ENCODE measurements at places on chromosomes 6 and 20.
A peak's percentile ranks its signal among the peaks of the same experiment; 100 is the strongest.

DNA sequence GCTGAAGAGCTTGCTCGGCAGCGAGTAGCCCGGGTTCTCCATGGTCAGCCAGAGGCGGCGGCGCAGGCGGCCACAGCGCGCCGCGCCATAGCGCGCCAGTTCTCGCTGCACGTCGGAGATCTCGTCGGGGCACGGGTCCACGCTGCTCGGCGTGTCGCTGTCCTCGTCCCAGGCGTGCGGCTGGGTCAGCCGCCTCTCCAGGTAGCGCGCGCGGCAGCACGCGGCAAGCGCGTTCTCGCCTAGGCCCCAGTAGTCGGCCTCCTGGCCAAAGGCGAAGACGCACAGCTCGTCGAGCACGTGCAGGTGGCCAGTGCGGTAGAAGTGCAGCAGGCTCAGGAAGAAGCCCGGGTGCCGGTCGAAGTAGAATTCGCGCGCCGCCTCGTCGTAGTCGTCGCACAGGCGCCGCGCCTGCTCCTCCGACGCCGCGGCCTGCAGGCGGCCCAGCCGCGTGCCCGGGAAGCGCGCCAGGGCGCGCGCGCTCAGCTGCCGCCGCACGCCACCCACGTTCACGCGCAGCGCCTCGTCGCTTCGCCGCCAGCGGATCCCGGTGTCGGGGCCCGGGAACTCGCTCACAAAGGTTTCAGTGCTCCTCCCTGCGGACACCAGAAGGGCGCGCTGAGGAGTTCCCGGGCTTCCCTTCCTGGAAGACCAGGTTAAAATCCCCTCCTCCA is 2.7 kb downstream of the KCNS1 start:
- no peaks in the 10 kb centered on the region for H3K36me3 ChIP-seq
- DNase-seq: peak; percentile 33
- H3K27ac ChIP-seq: no peak overlapping the region
- H3K4me1 ChIP-seq: peaks cover 8% of the 10 kb centered on the region
- no peak overlapping the region for H3K4me3 ChIP-seq

- no peak overlapping the region for H3K4me3 ChIP-seq
- peaks cover 17% of the 10 kb centered on the region for H3K27me3 ChIP-seq
- no peaks in the 10 kb centered on the region for H3K36me3 ChIP-seq
- no peak for DNase-seq
- no peak overlapping the region for H3K27ac ChIP-seq
Observed at GRCh38 chr6:165858586-165858985, 195.5 kb upstream of the PDE10A start.

GRCh38 chr6:166572370-166573261 is 13.9 kb downstream of the RAMACL start:
- H3K4me3 ChIP-seq: no peak overlapping the region
- peaks cover 5% of the 10 kb centered on the region for H3K4me1 ChIP-seq
- peak; percentile 62 for DNase-seq
- no peaks in the 10 kb centered on the region for H3K27me3 ChIP-seq
- H3K27ac ChIP-seq: peak overlapping the region; percentile 76

GRCh38 chr20:50278377-50278683 is 87.7 kb downstream of the CEBPB start:
- no peak for DNase-seq
- peaks cover 100% of the 10 kb centered on the region for H3K4me1 ChIP-seq
- no peaks in the 10 kb centered on the region for H3K27me3 ChIP-seq
- H3K27ac ChIP-seq: peak overlapping the region; percentile 96
- H3K4me3 ChIP-seq: peak overlapping the region; percentile 35

GRCh38 chr6:17484201-17484849 is 90.9 kb downstream of the CAP2 start:
- no peak for DNase-seq
- no peaks in the 10 kb centered on the region for H3K27me3 ChIP-seq
- H3K4me1 ChIP-seq: no peaks in the 10 kb centered on the region
- H3K36me3 ChIP-seq: no peaks in the 10 kb centered on the region
- no peak overlapping the region for H3K4me3 ChIP-seq

DNA sequence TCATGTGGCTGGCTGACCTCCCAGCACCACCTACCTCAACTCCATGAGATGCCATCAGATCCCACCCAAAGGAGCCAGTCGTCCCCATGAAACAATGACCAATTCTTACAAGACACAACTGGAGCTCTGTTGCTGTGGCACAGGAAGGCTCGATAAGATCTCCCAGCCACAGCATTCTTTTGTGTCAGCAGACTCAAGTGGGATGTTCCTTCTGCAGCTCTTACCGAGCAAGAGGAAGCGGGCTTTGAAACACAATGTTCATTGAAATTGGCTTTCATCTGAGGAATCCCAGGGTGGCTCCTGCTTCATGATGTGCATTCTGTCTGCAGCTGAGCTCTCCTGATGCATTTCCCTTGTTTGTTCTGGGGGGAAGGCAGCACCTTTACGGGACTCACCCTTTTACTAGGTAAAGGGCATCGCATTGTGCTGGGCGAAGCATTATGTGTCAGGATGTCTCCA is 222.0 kb upstream of the SGK1 start:
- peaks cover 7% of the 10 kb centered on the region for H3K4me1 ChIP-seq
- no peak for DNase-seq
- H3K27ac ChIP-seq: no peak overlapping the region
- no peak overlapping the region for H3K4me3 ChIP-seq

- no peaks in the 10 kb centered on the region for H3K36me3 ChIP-seq
- DNase-seq: peak; percentile 26
- no peaks in the 10 kb centered on the region for H3K4me1 ChIP-seq
- H3K4me3 ChIP-seq: no peak overlapping the region
- peaks cover 48% of the 10 kb centered on the region for H3K27me3 ChIP-seq
Observed at GRCh38 chr20:38290829-38291814, 12.8 kb upstream of the BPI start.

DNA sequence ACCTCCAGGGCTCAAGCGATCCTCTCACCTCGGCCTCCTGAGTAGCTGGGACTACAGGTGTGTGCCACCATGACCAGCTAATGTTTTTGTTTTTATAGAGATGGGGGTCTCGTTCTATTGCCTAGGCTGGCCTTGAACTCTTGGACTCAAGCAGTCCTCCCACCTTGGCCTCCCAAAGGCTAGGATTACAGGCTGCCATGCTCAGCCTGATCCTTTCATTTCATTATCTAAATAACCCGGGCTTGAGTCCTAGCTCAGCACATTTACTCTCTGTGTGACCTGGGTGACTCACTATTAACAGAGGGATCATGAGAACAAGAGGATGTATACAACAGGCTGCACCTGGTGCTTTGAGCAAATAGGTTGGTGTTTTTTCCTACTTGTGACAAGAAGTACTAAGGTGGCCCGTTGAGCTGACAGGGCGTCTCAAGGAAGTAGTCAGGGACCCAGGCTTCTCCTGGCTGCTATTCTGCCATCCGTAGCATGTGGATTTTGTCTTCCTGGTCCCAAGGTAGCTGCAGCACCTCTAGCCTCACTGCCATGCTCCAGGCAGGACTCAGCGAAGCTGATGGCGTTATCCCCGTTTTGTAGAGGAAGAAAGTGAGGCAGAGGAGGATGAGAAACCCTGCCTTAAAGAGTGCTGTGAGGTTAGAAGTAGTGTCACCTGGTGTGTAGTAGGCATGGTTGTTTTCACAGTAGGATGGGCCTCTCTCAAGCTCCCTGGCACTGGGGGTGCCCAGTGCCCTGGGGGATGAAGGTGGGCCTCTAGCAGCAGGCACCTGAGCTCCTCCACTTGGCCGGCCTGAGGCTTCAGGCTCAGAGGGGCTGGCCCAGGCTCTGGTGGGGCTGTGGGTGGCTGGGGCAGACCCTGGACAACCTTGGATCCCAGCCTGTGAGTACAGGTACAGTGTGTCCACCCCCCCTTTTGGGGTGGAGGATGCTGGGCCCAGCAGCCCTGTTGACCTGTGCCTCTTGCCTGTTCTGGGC is 62.4 kb downstream of the ADNP start:
- DNase-seq: no peak
- no peak overlapping the region for H3K27ac ChIP-seq
- no peak overlapping the region for H3K4me3 ChIP-seq

GRCh38 chr6:33609528-33609927 is 11.6 kb upstream of the ITPR3 start:
- no peaks in the 10 kb centered on the region for H3K4me1 ChIP-seq
- no peaks in the 10 kb centered on the region for H3K27me3 ChIP-seq
- peak overlapping the region; percentile 47 for H3K27ac ChIP-seq
- no peaks in the 10 kb centered on the region for H3K36me3 ChIP-seq
- H3K4me3 ChIP-seq: no peak overlapping the region
- no peak for DNase-seq

DNA sequence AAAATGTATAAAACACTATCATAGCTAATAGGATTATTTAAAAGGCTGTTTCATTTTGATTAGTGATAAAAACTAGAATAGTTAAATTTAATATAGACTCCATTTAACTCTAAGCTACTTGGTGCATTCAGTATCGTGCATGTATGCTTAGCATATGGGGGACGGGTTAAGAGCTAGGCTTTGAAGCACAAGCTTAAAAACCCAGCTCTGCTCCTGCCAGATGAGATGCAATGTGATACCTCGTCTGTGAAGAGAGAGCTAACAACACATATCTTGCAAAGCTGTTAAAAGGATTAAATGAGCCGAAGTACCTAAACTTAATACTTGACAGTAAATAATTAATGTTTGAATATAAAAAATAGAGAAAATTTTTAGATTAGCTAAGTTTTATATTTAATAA is 42.2 kb downstream of the DTNBP1 start:
- H3K4me3 ChIP-seq: no peak overlapping the region
- peaks cover 36% of the 10 kb centered on the region for H3K4me1 ChIP-seq
- DNase-seq: no peak
- no peaks in the 10 kb centered on the region for H3K36me3 ChIP-seq

- H3K27me3 ChIP-seq: no peaks in the 10 kb centered on the region
- H3K4me3 ChIP-seq: no peak overlapping the region
- DNase-seq: no peak
- no peak overlapping the region for H3K27ac ChIP-seq
- no peaks in the 10 kb centered on the region for H3K36me3 ChIP-seq
Observed at GRCh38 chr6:113690281-113691259, 166.6 kb upstream of the MARCKS start.

DNA sequence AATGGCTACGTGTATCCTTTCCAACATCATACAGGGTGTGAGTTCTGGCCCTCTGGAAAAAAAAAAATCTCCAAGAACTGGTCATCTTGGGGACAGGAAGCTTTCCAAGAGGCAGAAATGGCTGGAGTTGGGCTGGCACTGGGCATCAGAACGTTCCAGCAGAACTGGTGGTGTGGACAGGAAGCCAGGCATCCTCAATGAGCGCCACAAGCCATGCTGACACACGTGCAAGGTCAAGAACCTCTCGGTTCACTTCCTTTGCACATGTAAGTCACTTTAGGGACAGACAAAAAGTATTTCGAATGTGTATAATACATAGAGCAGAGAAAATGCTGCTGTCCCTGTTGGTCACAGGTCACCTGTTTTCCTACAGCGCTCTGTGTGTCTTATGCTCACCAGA is 27.4 kb upstream of the RIN2 start:
- no peaks in the 10 kb centered on the region for H3K36me3 ChIP-seq
- H3K27ac ChIP-seq: no peak overlapping the region
- H3K4me1 ChIP-seq: no peaks in the 10 kb centered on the region
- DNase-seq: no peak
- H3K27me3 ChIP-seq: no peaks in the 10 kb centered on the region

- H3K27ac ChIP-seq: peak overlapping the region; percentile 43
- peaks cover 54% of the 10 kb centered on the region for H3K4me1 ChIP-seq
- H3K36me3 ChIP-seq: peaks cover 19% of the 10 kb centered on the region
- H3K27me3 ChIP-seq: no peaks in the 10 kb centered on the region
- no peak overlapping the region for H3K4me3 ChIP-seq
Observed at GRCh38 chr6:75268121-75268987, 16.2 kb downstream of the TMEM30A start.

DNA sequence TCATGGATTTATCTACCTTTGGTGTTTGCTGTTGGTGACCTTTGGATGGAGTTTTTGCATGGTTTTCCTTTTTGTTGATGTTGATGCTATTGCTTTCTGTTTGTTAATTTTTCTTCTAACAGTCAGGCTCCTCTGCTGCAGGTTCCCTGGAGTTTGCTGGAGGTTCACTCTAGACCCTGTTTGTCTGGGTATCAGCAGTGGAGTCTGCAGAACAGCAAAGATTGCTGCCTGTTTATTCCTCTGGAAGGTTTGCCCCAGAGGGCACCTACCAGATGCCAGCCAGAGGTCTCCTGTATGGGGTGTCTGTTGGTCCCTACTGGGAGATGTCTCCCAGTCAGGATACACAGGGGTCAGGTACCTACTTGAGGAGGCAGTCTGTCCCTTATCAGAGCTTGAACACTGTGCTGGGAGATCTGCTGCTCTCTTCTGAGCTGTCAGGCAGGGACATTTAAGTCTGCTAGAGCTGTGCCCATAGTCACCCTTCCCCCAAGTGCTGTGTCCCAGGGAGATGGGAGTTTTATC is 9.2 kb upstream of the ZNF337 start:
- H3K4me3 ChIP-seq: no peak overlapping the region
- no peak for DNase-seq
- H3K36me3 ChIP-seq: no peaks in the 10 kb centered on the region
- no peak overlapping the region for H3K27ac ChIP-seq

DNA sequence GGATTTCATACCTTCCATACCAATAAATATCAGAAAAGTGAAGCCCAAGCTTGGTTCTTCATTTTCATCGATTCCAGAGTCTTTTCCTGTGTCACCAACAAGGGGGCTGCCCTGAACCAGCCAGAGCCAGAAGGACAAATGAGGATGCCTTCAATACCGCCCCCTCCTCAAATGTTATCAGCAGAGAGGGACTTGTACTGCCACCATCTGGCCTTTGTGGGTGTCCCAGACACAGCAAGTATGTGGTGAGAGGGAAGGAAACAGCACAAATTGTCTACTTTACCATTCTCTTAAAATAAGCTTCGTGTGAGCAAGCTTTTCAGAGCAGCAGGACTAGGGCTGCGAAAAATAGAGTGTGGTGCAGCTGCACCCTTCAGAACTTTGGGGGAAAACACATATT is 165.3 kb downstream of the SOBP start:
- DNase-seq: no peak
- no peak overlapping the region for H3K4me3 ChIP-seq
- H3K27me3 ChIP-seq: no peaks in the 10 kb centered on the region
- H3K36me3 ChIP-seq: no peaks in the 10 kb centered on the region
- peaks cover 39% of the 10 kb centered on the region for H3K4me1 ChIP-seq
- no peak overlapping the region for H3K27ac ChIP-seq

DNA sequence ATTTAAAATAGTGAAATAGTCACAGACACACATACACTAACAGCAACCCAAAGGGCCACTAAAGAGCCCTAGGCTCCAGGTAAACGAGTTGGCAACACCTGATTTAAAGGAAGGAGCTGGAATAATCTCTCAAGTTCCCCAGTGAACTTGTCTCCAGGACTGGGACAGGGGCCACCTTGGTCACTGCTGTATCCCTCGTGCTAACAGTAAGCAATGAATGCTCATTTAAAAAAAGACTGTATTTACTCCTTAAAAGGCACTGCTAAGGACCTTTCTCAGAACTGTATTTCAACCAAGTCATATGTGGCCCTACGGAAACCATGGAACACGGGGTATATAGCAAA is 1.3 kb downstream of the DIDO1 start:
- peak overlapping the region; percentile 94 for H3K27ac ChIP-seq
- no peaks in the 10 kb centered on the region for H3K36me3 ChIP-seq
- no peaks in the 10 kb centered on the region for H3K27me3 ChIP-seq
- peaks cover 45% of the 10 kb centered on the region for H3K4me1 ChIP-seq

DNA sequence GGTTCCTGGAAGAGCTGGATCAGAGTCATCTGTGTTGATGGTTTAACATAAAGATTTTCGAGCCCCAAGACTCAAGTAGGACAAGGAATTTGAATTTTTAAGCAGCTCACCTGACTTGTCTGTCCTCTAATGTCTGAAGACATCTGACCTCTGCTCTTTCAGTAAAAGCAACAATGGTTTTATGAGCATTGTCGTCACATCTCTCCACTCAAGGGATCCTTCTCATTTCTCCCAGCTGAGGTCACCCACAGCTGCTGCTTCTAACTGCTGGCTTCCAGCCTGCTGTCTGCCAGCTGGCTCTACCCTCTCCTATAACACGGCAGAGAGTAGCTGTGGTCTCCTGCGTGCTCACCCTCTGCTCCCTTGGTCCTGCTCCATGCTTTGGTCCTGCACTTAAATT is 24.7 kb upstream of the HDAC2 start:
- H3K36me3 ChIP-seq: no peaks in the 10 kb centered on the region
- H3K27ac ChIP-seq: no peak overlapping the region
- H3K4me3 ChIP-seq: no peak overlapping the region

Measured in left lung (tissue), 14 donors.